ENCODE measurements at places on chromosomes 4 and X.

GRCh38 chrX:153353416-153353815 lies 19.5 kb downstream of the ZNF275 start:
- no peak for DNase-seq

- DNase-seq, result no peak
Measured at GRCh38 chrX:29903360-29903759, 312.0 kb upstream of the MAGEB2 start.

DNA sequence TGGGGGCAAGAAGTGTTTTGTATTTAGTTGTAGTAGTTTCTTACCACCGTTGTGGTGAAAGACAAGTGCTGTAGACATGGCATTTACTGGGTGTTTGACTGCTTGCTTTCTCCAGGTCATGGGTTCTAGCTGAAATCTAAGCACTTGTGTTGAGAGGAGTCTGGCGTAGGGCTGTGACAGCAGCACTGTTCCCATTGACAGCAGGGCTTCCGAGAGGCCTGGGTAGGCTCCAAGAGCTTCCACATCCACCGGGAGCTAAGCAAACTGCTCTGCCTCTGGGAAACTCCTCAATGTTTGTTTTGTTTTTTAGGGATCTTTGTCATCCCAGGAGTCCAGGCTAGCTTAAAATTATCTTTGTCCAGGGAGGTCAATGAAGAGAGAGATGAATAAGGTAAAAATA lies 44.3 kb downstream of the BMPR1B start:
- no peak for DNase-seq

DNA sequence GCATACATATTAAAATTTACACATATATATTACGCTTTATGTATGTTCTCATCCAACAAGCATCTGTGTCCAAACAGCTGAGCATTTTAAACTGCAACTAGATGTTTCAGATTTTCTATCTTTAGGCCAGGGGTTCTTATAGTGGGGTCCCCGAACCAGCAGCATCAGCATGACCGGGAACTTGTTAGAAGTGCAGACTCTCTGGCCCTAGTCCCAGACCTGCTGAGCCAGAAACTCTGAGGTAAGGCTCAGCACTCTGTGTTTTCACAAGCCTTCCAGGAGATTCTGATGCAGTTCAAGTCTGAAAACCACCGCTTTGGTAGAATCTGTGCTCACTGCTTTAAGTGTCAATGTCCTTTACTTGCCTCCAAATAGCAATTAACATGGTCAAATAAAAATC lies 266.2 kb upstream of the CASK start:
- DNase-seq, result no peak

GRCh38 chr4:125497861-125498260 lies 183.1 kb downstream of the FAT4 start:
- DNase-seq, result no peak

- DNase-seq, result no peak
Measured at GRCh38 chrX:96027407-96027806, 657.2 kb upstream of the DIAPH2 start.

DNA sequence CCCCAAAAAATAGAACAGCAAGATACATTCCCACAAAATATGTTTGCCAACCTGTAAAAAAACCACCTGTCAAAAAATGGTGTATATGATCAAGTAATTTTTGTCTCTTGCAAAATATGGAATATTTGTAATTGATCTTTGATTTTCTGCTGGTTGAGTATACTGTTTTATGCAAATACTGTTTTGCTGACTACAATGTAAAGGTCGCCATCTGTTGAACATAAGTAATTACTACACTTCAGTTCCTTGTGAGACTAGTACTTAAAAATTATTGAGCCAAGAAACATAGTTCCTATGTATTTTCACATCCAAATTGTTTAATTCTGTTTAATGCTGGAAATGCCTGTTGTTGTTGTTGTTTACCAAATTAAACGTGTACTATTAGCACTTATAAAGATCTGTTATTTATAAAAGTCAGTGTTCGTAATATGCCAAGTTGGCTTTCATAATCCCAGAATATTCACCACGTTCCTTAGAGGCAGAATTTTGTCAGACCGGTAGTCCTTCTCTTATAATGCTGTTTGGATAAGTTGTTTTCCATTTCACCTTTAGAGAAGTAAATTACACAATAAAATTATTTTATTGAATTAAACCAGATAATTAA lies 144.2 kb downstream of the PDLIM5 start:
- DNase-seq, result no peak

- no peak for DNase-seq
Measured at GRCh38 chr4:10582059-10582686, 102.4 kb downstream of the CLNK start.

DNA sequence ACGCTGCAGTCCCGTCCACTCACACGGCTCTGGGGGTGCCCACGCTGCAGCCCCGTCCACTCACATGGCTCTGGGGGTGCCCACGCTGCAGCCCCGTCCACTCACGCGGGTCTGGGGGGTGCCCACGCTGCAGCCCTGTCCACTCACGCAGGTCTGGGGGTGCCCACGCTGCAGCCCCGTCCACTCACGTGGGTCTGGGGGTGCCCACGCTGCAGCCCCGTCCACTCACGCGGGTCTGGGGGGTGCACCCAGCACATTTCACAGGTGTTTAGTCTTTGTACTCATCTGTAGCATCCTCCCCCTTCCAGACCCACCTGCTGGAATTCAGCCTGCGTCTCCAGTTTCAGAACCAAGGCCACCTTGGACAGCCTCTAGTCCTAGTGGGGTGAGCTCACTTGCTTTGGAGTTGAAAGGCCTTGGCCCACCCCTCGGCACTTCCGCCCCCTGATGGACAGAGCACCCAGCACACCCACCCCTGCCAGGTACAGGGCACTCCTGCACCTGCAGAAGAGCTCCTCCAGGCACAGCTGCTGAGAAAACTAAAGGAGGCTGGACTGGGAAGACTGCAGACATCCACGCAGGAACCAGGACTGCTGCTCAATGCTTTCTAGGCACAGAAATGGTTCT lies 73.0 kb downstream of the ABLIM2 start:
- DNase-seq, result no peak

DNA sequence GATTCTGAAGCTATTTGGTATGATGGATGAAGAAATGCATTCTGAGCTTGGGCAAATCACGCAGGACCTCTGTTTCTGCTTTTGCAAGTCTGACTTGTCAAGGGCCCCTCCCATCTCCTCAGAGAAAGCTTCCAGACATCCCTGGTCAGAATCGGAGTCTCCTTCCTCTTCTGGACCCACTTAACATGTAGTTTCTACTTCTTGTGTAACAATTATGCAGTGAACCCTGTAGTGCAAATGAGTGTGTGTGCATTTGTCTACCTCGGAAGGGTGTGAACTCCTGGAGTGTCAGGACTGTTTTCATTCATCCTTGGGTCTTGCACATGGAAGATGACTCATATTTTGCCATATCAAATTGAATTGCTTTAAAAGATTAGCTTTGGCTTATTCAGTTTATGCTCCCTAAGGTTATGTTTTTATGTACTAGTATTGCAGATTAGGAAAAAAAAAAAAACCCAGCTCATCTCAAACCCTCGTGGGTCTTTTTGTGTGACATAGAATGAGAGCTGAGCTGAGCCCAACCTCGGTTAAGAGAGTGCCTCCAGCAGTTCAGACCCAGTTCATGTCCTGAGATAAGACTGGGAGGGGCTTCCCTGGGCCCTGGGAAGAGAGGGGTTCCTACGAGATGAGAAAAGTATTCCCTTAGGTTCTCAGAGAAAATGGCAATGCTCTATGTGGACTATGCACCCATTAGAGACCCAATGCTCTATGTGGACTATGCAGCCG lies 61.1 kb upstream of the RPL34 start:
- no peak for DNase-seq

GRCh38 chr4:52711834-52712250 lies 39.4 kb downstream of the ERVMER34-1 start:
- no peak for DNase-seq

- no peak for DNase-seq
Measured at GRCh38 chr4:8307714-8308113, 38.2 kb downstream of the HTRA3 start.

- no peak for DNase-seq
Measured at GRCh38 chr4:112312610-112313239, 15.6 kb downstream of the ALPK1 start.

DNA sequence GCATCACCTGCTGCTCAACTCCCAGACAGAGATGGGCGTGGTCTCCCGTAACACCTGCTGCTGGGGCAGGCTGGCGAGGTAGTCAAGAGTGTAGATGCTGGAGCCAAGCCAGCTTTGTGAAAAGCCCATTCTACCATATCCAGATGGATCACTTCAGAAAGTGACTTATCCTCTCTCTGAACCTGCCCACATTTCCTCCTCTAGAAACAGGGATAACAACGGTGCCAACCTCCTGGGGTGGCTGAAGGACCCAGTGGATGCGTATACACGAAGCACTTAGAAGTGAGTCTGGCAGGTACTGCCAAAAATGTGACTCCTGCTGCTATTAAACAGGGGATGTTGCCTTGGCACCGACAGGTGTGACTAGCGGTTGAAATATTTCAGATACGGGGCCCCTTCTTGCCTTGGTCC lies 95.8 kb downstream of the SORBS2 start:
- no peak for DNase-seq

DNA sequence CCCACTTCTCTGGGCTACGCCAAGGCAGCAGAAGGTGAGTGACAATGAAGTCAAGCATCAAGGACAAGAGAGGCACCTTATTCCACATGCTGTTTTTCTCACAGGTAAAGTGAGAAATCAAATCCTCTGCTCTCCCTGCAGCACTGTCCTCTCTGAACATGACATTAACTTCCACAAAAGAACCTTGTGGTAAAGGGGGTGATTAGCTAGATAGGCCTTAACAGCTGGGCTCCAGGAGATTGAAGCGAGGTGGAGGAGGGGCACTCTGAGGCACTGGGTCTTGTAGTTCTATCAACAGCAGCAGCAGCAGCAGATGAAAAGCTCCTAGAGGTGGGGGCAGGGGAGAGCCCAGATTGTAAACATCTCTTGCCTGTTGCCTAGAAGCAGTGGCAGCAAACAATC lies 96.8 kb upstream of the CXXC4 start:
- DNase-seq, result no peak

GRCh38 chr4:19945979-19946380 lies 305.7 kb upstream of the SLIT2 start:
- DNase-seq, result no peak

DNA sequence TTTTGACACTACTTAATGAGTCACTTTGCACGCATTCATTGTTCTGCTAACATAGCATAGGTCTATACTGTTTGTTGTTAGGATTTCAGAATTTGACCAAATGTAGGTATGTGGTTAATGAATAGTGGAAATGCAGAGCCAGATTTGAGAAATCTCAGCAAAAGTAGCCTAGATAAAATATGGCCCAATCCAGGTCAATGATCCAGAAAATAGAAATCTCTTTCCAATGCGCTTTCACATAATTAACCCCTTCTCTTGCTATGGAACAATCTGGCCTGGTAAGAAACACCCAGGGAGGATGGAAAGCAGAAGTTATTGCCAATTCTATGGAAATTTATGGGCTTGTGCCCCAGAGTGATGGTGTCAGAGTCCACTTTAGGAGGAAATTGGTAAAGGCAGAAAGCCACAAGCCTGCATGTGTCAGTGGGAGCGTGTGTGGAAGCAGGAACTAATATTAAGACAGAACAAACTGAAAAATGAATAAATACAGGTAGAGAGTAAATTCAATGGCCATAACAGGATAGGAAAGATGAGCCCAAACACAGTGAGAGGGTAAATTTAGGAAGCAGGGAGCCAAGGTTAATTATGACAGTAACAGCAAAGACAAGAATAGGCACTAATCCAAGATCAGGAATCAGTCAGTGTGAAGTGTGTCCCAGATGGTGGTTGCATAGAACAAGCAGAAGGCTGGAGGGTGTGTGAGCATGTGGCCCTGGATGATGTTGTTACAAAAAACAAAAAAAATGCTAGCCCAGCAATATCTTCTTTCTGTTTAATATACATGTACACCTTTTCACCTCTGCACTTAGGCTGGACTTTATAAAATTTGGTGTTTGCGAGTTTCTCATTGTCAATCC lies 102.9 kb downstream of the SYTL5 start:
- DNase-seq, result no peak

GRCh38 chrX:24692305-24692704 lies 1.4 kb upstream of the POLA1 start:
- DNase-seq, result no peak

Measured in stimulated activated CD4-positive, alpha-beta T cell treated with anti-CD3 and anti-CD28 coated beads, Interleukin-15, amount 100 ng/mL, for 1 hour (primary cell).